ENCODE measurements at places on chromosomes 5 and 9. TPM values are rescaled to one million over a fixed set of nuclear protein-coding genes. Genes with fewer than 3 reads are reported as not detected.

GRCh38 chr9:133188843-133189180 is 20.2 kb downstream of the OBP2B start:
- peaks cover 1% of the 10 kb centered on the region for H3K36me3 ChIP-seq
- no peak overlapping the region for H3K27ac ChIP-seq

GRCh38 chr5:14576206-14576605 is 5.4 kb upstream of the OTULINL start:
- no peak overlapping the region for H3K27ac ChIP-seq
- peaks cover 11% of the 10 kb centered on the region for H3K27me3 ChIP-seq
- H3K4me1 ChIP-seq: peaks cover 14% of the 10 kb centered on the region
- H3K36me3 ChIP-seq: peaks cover 9% of the 10 kb centered on the region
- no peak for DNase-seq
- no peak overlapping the region for H3K4me3 ChIP-seq

DNA sequence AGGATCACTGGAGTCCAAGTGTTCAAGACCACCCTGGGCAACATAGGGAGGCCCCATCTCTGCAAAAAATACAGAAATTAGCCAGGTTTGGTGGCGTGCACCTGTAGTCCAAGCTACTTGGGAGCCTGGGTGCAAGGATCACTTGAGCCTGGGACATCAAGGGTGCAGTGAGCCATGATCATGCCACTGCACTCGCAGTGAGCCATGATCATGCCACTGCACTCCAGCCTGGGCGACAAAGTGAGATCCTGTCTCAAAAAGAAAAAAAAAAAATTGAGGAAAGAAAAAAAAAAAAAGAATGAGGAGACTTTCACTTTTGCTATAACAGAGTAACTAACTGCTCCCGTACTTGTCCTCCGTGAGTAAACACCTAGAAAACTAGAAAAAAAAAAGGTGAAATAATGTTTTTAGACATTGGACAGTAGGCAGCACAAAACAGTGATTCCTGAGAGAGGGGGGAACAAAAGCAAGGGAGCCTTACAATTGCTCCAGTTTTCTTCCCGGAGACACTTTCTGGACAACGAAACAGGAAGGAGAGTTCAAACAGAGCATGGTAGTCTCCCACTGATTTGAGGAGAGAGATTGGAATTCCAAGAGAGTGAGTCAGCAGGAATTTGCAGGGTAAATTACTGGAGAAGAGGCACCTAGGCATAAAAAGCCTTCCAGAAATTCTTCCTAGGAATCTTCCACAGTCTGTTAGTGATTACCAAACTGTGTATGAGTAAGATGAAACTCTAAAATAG is 6.9 kb upstream of the ZBTB5 start:
- peaks cover 7% of the 10 kb centered on the region for H3K36me3 ChIP-seq
- H3K27ac ChIP-seq: peak overlapping the region; percentile 66
- H3K4me1 ChIP-seq: peaks cover 8% of the 10 kb centered on the region
- no peak for DNase-seq
- H3K27me3 ChIP-seq: no peaks in the 10 kb centered on the region
- H3K4me3 ChIP-seq: peak overlapping the region; percentile 63

GRCh38 chr9:137446851-137447471 is 5.8 kb upstream of the ENTPD8 start:
- no peak overlapping the region for H3K27ac ChIP-seq
- no peaks in the 10 kb centered on the region for H3K27me3 ChIP-seq
- H3K4me1 ChIP-seq: no peaks in the 10 kb centered on the region
- DNase-seq: no peak
- H3K4me3 ChIP-seq: no peak overlapping the region

DNA sequence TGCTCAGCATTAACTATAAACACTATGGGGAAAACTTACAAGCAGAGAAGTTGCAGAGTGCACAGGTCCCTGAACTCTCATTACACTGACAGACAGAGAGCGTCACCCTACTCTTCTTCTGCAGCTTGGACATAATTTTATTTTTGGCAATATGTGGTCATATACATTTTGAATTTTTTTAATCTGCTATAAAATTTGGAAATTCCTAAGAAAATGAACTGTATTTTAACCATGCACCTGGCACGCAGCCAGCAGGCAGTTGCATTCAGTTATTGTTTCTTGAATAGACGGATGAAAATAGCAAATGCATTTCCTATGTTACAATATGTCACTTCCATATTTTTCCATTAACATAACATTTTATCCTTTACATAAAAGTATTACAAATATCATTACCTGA is 100.2 kb downstream of the SLC25A46 start:
- no peaks in the 10 kb centered on the region for H3K36me3 ChIP-seq
- no peak overlapping the region for H3K4me3 ChIP-seq
- H3K27ac ChIP-seq: no peak overlapping the region
- H3K4me1 ChIP-seq: no peaks in the 10 kb centered on the region
- H3K27me3 ChIP-seq: no peaks in the 10 kb centered on the region

DNA sequence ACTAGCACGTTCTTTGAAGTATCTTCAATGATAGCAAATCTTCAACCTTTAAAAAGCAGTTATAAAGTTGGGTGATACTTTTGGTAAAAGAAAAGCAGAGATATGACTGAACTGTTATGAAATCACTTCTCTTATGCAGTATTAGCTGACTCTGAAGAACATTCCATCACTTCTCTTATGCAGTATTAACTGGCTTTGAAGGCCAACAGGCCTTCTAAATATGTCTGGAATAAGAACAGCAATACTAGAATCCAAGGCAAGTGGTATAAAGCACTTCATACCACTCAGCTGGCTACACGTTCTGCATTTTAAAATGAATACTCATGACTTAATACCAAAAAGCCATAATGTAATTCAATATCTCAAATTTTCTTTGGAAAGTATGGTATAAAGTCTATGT is 17.3 kb downstream of the SKIC3 start:
- H3K27me3 ChIP-seq: no peaks in the 10 kb centered on the region
- H3K4me1 ChIP-seq: no peaks in the 10 kb centered on the region
- no peak overlapping the region for H3K27ac ChIP-seq
- H3K36me3 ChIP-seq: peaks cover 17% of the 10 kb centered on the region
- H3K4me3 ChIP-seq: no peak overlapping the region

- H3K4me3 ChIP-seq: no peak overlapping the region
- H3K27ac ChIP-seq: no peak overlapping the region
- DNase-seq: no peak
- no peaks in the 10 kb centered on the region for H3K36me3 ChIP-seq
- no peaks in the 10 kb centered on the region for H3K27me3 ChIP-seq
Observed at GRCh38 chr9:77512876-77513275, 135.2 kb downstream of the GNA14 start.

DNA sequence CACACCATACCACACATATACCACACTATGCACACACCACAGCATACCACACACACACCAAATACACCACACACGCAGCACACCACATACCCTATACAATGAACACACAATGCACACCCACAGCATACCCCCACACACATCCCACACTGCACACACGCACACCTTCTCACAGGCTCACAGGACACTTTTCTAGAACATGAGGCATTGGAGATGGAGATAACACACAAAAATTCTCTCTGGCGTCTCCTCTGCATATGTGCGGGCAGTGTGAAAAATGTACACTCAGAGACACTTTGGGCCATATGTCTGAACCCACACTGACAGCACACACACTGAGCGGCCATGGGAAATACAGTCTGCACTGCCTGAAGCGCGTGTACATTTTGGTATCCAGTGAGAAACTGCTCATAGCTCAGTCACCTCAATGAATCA is 278.1 kb downstream of the GADD45G start:
- H3K4me1 ChIP-seq: no peaks in the 10 kb centered on the region
- H3K27ac ChIP-seq: no peak overlapping the region
- H3K4me3 ChIP-seq: no peak overlapping the region
- no peak for DNase-seq
- H3K27me3 ChIP-seq: peaks cover 45% of the 10 kb centered on the region

DNA sequence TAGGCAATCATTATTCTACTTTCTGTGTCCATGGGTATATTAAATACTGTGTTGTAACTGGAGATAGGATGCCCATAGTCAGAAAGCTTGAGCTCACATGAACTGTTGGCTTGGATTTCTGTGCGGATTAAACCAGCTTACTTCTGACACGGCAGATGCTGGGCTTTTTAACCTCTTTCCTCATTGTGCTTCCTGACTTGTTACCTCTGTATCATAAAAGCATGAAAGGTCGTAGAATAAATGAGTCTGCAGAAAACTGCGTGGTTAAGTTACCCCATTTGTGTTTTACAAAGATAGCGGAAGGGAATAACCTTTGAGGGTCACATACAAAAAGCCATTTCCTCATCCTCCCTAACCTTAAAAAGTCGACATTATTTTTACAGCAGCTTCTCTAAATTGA is 199.5 kb upstream of the DMRT1 start:
- no peak for DNase-seq
- no peaks in the 10 kb centered on the region for H3K36me3 ChIP-seq
- no peaks in the 10 kb centered on the region for H3K4me1 ChIP-seq
- H3K27ac ChIP-seq: no peak overlapping the region

DNA sequence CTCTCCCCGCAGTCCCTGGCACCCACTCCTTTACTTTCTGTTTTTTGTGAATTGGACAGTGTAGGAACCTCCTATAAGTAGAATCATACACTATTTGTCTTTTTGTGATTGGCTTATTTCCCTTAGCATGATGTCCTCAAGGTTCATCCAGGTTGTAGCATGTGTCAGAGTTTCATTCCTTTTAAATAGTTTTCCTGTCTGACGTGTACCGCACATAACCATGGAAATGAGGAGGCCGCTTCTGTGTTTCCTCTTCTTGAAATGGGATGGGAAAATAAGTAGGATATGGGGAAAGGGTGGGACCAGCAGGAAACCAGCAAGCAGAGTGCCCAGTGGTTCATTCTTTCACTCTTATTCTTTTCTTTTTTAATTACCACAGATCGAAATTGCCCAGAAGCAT is 72.6 kb upstream of the ENTREP1 start:
- H3K4me1 ChIP-seq: no peaks in the 10 kb centered on the region
- H3K4me3 ChIP-seq: no peak overlapping the region
- DNase-seq: no peak
- H3K36me3 ChIP-seq: peaks cover 46% of the 10 kb centered on the region
- no peak overlapping the region for H3K27ac ChIP-seq
- H3K27me3 ChIP-seq: no peaks in the 10 kb centered on the region

- no peaks in the 10 kb centered on the region for H3K4me1 ChIP-seq
Observed at GRCh38 chr9:16688814-16689213, 181.7 kb downstream of the BNC2 start.

DNA sequence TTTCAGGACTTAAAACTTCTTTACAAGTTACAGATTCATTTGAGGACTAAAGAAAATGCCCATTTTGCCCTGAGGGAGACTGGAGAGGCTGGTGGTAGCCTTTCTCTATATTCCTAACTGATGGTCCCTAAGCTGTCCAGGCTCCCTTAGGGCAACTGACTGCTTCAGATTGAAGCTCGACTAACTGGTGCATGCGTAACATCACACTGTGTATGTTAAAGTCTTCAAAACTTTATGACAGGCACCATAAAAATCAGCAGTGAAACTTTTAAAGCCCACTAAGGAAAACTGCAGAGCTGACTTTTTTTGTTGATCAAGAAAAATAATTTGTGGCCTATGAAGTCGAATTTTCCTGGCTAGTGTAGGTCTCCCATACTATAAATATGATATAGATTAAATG is 233.0 kb upstream of the RPS23 start:
- DNase-seq: no peak
- no peaks in the 10 kb centered on the region for H3K36me3 ChIP-seq
- H3K4me3 ChIP-seq: no peak overlapping the region
- no peaks in the 10 kb centered on the region for H3K4me1 ChIP-seq
- H3K27ac ChIP-seq: no peak overlapping the region

GRCh38 chr5:21623831-21624230 is 1229.3 kb downstream of the CDH12 start:
- DNase-seq: no peak
- no peak overlapping the region for H3K27ac ChIP-seq
- H3K4me1 ChIP-seq: no peaks in the 10 kb centered on the region
- no peak overlapping the region for H3K4me3 ChIP-seq

DNA sequence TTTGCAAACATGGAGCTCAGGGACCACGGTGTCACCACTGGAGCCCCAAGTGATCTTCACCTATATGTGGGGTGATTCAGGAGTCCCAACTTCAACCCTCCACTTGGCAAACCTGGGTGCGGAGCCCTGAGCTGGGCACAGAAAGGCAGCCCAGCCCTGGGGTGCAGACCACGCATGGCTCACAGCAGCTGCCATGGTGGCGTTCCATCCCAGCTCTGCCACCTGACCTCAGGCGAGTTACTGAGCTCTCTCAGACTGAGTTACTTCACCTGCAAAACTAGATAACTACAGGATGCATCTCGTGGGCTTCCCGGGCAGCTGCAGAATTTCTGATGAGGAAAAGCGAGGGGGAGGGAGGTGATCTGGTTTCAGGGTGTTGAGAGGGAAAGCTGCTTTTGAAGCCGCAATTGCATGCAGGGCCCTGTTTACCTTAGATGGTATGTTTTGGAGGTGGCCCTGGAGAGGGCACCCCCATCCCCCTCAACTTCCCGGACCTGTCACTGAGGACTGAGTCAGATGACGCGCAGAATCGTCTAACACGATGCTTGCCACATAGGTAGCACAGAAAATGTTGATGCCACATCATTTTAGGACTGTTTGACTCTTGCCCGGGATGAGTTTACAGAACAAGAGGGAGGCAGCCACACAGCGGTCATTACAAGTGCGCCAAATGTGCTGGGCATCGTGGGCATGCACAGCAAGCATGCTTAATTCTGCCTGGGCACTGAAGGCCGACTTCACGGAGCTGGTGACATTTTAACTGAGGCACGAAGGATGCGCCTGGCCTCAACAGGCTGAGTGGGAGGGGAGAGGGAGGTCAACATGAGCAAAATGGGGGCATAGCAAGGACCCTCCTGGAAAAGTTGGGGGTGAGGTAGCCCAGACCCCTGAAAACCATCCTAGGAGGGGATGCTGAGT is 154.6 kb downstream of the COL23A1 start:
- H3K4me3 ChIP-seq: no peak overlapping the region
- no peak for DNase-seq
- H3K27me3 ChIP-seq: peaks cover 36% of the 10 kb centered on the region

Gene HMCN2
- 0.32 TPM for total RNA-seq

Gene PDCD1LG2
- total RNA-seq: not detected

Gene FSD1L
- 3.6 TPM for total RNA-seq

Gene LPCAT1
- total RNA-seq: 42.3 TPM

Gene PTCH1
- 7.6 TPM for total RNA-seq

Gene ZNG1E
- total RNA-seq: 58.9 TPM
